ENCODE measurements at places on chromosomes 5 and 9.

DNA sequence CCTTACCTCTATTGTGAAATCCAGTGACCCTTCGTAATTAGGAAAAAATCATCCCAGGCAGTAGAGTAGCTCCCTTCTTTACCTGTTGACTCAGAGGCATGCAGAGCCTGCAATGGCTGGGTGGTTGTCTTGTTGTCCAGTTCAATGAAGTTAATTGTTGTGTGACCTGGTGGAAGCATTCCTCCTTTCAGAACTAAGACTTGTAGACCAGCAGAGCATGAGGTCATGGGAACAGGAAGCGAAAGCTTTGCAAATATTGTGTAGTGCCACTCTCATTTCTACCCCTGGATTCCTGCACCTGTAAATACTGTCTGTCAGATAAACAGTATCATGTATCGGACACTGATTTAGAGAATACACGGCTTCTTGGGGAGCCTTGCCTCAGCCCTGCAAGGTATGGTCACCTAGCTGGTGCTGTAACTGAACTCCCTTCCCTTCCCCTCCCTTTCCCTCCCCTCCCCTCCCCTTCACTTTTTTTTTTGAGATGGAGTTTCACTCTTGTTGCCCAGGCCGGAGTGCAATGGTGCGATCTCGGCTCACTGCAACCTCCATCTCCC is 5.7 kb upstream of the PRXL2C start:
- no peak for DNase-seq

DNA sequence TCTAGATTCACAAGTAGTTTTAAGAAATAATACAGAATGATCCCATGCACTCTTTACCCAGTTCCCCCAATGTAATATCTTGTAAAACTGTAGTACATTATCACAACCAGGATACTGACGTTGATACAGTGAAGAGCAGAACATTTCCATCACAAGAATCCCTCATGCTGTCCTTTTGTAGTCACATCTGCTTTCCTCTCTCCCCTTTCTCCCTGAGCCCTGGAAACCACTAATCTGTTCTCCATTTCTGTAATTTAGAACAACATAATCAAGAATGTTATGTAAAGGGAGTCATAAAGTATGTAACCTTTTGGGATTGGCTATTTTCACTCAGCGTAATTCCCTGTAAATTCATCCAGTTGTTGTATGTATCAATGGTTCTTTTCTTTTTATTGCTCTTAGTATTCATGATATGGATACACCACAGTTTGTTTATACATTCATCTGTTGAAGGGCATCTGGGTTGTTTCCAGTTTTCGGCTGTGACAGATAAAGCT is 61.1 kb downstream of the ERCC6L2 start:
- no peak for DNase-seq

- DNase-seq, result no peak
Measured at GRCh38 chr9:1916655-1917054, 98.5 kb upstream of the SMARCA2 start.

GRCh38 chr5:124981901-124982300 is 235.5 kb upstream of the ZNF608 start:
- no peak for DNase-seq

DNA sequence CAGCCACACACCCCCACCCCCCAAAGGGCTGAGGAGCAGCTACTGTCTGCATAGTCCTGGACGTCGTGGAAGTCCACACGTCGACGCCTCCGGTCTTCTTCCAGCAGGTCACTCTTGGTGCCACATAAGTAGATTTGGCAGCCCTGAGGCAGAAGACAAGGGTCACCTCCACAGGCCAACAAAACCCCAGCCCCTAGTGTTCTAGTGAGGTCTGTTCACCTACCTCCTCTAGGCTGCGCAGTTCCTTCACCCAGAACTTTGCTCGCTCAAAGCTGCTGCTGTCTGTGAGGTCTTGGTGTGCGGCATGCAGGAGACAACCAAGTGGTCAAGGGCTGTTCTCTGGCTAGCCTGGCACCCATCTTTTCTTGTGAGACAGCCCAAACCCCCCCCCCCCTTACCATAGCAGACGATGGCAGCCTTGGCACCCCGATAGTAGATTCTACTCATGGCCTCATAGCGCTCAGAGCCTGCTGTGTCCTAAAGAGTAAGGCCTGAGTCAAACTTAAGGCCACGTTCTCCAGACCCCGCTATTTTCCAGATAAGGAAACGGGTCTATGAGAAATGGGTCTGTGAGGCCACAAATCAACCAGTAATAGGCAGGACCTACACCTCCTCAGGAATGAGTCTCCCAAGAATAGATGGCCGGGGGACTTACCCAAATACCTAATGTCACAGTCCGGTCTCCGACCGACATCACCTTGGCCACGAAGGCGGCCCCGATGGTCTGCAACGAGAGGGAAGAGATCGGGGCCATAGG is 987 bp downstream of the RAB24 start:
- DNase-seq, result no peak

- DNase-seq, result no peak
Measured at GRCh38 chr5:150392680-150393079, 20.0 kb downstream of the CD74 start.

DNA sequence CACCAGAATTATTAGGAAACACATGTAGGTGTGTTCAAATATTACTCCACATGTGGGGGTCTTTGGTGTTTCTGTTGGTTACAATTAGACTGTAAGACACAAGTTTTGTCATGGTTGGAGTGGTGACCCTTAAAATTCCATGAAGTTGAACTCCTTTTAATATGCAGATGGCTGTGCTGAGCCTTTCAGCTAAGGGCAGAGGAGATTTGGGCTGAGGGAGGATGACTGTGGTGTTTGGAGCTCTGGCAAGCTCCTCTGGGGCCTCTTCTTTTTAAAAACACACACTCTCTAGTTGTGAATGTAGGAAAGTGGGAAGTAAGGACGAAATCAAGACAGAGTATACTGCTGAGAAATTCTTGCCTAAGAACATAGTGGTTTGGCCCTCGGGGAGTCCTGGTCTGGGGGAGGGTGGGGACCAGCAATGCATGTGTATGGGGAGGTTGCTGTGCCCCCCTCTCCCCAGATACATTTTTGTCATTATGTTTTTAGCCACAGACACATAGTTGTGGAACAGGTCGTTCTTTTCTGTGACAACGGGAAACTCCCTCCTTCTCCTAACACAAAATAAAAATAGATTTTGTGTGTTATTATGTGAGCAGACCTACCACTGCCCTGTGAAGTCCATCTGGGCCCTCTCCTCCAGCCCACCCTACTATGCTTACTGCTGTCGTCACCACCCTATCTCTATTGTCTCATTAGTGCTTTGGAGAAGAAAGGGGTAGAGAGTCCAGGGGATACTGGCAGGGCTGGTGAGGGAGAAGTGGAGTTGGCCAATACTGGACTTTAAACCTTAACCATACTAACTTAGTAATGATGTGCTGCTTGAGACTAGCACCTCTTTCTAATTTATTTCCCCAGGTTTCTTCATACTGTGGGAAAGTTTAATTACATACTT is 10.0 kb downstream of the SMARCA2 start:
- DNase-seq, result no peak

- DNase-seq, result peak; percentile 71
Measured at GRCh38 chr5:159826351-159827214, 89.7 kb upstream of the ADRA1B start.

DNA sequence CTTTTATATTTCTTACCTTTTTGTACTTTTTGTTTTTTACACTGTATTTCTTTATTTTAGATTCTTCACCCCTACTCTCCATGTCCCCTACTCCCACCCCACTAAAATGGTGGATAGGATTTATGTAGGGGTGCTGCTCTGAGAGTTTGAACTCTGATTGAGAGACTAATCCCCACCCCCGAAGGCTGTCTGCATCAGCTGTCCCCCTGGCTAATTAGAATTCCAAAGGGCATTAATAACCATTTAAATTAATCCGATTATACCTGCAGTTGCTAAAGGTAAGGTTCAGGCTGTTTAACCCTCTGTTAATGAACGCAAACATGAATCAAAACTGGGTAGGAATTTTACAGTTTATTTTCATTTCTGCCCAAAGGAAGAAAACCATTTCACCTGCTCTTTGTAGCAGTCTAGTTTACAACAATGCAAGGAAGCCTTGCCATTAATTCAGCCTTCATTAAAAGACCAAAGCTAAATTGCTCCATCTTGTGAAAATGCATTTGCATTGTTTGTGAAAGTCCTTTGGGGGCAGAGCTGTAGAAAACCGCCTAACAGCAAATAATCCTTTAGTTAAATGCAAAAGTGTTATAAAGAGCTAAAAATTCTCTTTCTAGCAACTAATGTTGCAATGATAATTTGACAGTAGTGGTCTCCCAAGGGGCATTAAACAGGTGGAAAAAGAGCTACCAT is 71.2 kb downstream of the ZCCHC7 start:
- DNase-seq, result no peak

DNA sequence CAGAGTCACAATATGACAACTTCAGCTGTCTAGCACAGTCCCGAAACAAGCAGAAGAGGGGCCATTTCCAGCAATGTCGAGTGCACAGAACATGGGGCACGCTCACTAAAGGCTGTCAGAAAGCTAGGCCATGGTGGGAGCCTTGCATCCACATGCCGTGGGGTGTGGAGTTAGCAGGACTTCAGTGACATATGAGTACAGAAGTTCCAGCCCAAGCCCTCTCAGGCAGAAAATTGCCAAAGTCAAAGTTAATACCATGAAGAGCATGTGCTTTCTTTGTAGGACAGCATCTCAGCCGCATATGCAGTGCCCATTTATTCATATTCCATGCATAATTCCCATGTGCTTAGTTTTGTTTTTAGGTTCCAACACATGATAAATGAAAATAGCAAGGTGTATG is 26.7 kb downstream of the ECM2 start:
- no peak for DNase-seq

GRCh38 chr5:107500347-107500746 is 170.4 kb downstream of the EFNA5 start:
- DNase-seq, result no peak

DNA sequence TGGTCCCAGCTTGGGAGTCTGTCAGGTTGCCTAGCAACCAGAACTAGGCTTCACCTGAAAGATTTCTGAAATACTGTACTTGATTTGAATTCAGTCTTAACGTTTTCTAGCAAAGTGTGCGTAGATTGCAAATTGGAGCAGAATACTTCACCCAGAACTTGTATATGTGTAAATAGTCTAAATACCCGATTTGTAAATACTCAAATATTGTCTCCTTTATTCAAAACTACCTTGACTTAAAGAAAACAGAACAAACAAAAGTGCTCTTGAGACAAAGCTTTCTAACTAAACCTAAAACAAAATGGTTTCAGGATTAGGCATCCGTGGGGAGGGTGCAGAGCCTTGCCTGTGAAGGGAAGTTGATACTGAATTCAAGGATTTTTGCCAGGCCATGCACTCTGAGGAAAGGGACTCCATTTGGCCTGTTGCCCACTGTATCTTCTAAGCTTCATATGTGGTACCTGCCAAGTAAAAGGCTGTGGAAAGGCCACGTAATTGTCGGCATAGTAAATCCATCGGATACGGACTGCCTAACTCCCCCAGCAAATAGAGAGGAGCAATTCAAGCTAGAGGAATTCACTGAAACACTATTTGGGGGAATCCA is 744 bp upstream of the HMGCS1 start:
- DNase-seq, result no peak

DNA sequence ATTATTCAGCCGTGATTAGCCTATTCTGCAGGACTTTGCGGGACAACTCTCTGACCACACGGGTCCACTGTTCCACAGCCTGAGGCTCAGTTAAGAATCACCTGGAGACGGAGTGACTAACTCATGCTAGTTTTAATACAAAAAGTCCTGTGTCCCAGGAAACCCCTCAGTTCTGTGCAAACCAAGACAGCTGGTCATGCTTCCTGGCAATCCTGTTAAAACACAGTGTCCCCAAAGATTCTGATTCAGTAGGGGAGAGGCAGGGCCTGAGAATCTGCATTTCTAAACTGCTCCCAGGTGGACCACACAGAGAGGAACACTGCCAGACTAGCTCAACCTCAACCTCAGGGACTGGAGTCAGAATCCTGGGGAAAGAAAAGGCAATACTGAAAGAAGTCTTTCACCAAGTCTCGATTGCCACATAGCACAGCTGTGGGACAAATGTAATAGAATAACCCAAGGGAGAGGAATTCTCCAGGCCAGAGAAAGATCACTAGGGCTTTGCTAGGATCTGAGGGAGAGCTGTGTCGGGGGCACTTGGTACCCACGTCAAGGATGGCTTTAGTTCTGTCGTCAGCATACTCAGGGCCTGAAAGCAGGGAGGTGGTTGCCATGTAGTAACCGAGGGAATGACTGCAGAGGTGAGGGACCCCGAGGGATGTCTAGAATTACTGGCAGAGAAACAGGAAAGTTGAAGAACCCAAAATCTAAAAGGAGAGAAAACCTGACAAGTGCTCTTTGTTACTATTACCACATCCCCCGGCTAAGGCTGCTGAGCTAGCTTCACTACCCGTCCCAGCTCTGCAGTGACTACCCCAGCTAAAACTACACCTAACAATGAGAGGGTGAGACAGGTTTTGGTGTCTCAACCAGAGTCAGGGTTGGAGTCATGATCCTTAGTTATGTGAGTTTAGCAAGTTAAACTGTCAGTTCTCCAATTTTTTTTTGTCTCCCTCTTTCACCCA is 8.6 kb downstream of the SUSD1 start:
- DNase-seq, result peak; percentile 39

DNA sequence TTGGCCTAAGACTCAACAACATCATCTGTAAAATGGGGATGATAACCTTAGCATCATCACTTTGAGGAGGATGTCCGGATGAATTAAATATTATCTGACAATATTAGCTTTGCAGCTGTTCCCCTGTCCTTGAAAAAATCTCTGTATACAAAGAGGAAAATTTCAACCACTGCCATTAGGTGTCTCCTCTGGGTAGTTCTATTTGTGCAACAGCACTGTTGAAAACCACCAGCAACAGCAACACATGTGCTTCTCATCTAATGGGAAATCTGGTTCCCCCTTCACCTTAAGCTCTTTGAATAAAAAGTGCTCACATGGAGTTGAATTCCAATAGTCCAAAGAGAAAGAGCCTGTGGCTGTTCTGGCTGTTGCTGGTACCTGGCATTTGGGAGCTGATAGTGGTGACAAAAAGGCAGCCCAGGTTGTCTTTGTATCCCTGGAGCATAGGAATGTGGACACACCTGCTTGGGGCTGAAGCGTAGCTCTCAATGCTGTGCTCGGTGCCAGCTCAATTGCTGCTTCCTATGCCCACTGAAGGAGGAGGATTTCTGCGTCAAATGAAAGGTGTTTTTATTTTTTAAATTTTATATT is 322.1 kb upstream of the MSX2 start:
- DNase-seq, result no peak

- DNase-seq, result no peak
Measured at GRCh38 chr9:85594316-85594715, 147.4 kb downstream of the AGTPBP1 start.
